Activated CD4-positive, alpha-beta T cell treated with anti-CD3 and anti-CD28 coated beads, Interleukin-2, amount 50 U/mL, for 16 hours (primary cell): ENCODE measurements at places on chromosomes 6 and 20.

DNA sequence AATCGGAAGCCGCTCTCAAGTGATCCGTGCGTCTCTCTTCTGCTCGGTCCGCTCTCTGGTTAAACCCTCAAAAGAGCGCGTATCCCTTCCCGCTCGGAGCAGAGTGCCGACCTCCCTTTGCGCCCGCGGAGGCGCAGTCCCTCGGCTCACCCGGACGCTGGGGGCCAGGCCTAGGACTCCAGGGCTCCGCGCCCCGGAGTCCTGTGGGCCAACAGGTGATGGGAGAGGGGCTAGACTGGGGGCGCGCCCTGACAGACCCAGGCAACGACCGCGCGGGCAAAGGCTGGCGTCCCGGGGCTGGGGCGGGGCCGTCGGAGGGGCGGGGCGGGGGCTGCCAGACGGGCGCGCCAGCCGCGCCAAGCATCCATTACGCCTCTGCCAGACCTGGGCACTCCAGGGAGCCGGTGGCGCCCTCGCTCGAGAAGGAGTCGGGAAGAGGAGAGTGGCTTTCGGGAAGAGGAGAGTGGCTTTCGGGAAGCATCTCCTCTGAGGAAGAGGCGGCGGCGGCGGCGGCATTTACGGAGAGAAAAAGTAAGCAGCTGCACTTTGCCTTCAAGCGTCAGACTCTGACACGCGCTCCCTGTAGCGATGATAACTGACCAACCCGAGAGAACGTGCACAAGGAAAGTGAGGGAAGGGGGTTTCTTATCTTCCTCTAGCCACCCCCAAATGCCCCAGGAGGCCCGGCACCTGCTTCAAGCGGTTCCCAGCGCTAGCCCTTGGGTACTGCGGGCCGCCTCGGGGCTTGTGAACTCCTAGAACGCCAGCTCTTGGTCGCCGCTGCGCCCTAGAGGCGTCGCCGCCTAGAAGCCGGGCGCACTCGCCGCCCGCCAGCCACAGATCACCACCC is 2.6 kb downstream of the EPHA7 start:
- no peak for DNase-seq

DNA sequence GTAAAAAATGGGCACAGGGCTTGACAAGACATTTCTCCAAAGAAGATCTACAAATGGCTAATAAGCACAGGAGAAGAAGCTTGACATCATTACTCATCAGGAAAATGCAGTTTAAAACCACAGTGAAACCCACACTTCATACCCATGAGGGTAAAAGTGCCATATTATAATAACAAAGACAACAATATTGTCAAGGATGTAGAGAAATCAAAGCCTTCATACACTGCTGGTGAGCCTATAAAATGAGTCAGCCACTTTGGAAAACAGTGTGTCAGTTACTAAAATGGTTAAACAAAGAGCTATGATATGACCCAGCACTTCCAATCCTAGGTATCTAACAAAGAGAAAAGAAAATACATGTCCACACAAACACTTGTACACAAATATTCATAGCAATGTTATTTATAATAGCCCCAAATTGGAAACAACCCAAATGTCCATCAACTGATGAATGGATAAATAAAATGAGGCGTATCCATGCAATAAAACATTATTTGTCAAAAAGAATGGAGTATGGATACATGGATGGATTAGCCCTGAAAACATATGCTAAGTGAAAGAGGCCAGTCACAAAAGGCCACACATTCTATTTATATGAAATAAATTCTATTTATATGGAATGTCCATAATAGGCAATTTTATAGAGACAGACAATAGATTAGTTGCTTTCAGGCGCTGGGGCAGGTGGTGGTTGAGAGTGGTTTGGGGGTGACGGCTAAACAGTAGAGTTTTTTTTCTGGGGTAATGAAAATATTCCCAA is 11.5 kb upstream of the IL20RA start:
- no peak for DNase-seq

DNA sequence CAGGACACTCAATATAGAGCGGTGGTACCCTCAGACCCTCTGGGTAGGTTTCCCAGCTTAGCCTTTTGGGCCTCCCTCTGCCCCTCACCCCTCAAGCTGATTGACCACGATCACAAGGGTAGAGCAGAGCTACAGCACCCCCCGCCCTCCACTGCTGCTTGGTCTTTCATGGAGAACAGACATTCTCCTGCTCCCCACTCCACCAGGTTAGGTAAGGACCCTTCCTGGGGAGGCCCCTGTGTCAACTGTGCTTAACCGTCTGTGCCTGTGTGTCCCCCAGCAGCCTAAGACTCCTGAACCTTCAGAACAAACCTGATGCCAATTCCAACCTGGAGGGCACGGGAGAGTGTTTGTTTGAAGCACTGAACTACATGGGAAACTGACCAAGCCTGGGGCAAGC is 11.8 kb downstream of the MYH7B start:
- no peak for DNase-seq

- no peak for DNase-seq
Observed at GRCh38 chr6:139588734-139589593, 214.5 kb upstream of the CITED2 start.

- DNase-seq: no peak
Observed at GRCh38 chr20:48163505-48163904, 378.2 kb upstream of the SULF2 start.

- no peak for DNase-seq
Observed at GRCh38 chr6:153966001-153966400, 73.0 kb upstream of the OPRM1 start.

DNA sequence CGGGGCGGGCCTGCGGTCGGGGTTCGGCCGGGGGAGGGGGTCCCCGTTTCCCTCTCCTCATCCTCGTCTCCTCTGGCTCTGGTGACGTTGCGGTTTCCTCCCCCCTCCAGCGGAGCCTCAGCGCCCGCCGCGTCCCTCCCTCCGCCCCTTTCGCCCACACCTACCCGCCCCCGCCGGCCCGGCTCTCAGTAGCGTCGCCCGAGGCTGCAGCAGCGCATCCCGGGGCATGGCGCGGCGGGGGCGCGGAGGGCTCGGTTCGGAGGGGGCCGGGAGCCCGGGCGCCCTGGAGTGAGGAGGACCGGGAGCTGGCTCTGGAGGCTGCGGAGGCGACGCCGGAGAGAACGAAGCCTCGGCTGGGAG is at the start of gene DSE:
TSS of gene DSE (plus strand) at position 188 of the 360 bp plus-strand sequence. CDS start 28,304 bp downstream, outside the sequence.
- DNase-seq: peak; percentile 57

DNA sequence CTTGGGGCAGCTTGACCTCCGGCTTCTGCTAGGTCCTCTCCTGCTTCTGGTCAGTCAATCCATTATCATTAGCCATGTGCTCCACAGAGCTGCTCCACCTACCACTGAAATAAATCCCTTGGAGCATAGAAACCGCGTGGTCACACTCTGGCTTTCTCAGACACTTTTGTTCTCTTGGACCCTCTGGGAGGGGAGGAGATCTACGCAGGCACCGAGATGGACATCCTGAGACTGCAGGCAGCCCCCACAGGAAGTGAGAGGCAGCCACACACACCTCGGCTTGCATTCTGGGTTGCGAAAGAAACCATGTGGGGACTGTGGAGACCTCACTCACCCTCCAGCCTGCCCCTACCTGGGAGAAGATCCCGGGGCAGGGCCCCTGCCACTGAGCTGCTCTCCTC is 79.5 kb downstream of the FYN start:
- peak; percentile 80 for DNase-seq

DNA sequence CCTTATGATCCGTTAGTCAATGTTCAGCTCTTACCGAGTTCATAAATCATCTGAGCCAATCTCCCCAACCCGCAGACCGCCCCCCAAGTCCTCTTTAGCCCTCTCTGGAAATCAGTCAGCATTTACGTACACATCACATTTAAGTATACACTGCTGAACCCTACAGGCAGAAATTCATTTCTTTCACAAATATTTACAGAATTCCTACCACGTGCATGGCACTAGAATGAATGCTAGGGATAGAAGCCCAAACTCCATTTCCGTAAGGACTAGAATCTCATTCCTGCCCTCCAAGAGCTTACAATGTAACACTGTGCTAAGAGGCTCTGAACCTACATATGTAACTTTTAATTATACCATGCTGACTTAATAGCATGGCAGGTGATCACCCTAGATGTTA is 1.8 kb downstream of the OSER1 start:
- DNase-seq: no peak

DNA sequence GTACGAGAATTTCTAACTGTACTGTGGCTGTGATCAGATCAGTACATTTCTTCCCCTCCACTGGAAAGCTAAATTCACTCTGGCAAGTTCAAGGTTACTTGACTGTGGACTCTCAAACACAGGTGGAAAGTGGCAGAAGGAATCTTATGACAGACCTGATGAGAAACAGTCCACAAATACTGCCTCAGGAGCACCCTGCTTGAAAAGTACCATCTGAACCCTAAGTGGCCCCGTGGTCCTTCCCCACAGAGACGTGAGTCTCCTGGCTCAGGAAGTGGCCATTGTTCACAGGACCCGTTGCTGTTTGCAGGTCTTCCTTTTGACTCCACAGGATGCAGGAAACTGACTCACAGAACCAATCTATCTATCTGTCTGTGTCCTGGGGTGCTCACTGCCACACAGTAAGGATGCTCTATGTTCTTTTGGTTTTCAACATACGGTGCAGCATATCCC is 47.5 kb upstream of the NHSL1 start:
- DNase-seq: peak; percentile 63

DNA sequence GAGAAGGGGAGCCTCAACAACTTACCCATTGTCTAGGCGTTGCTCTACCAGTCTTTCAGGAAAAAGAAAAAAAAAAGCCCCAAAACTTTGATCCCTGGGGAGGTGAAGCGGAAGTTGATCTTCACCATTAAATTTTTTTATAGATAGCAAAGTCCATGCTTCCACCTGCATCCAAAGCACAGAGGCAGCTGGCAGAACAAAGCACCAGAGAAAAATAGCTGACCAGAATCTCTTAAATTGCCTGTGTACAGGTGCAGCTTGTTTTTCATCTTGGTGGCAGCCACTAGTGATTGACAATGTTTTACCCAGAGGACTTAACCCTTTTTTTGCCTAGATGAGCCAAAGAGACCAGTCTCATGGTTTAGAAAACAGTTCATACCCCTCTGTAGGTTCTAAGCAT is 86.0 kb downstream of the MYB start:
- DNase-seq: no peak

DNA sequence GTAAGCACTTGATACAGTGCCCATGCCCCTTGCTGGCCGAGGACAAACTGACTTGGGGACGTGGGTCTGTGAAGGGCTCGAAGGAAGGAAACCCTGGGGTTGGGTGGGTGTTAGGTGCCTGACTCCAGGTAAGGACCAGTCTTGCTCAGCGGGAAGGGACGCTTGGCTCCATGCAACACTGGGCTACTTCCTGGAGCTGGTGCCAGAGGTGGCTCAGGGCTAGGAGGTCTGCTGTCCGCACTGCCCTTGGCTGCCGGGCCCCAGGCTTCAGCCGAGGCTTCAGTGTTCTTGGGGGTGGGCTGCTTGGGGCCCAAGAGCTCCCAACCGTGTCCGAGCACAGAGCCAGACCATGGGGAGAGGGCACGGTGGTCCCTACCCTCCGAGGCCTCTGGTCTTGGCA is 5.3 kb downstream of the GATA5 start:
- no peak for DNase-seq

GRCh38 chr20:8399947-8400346 is 267.9 kb downstream of the PLCB1 start:
- peak; percentile 51 for DNase-seq

DNA sequence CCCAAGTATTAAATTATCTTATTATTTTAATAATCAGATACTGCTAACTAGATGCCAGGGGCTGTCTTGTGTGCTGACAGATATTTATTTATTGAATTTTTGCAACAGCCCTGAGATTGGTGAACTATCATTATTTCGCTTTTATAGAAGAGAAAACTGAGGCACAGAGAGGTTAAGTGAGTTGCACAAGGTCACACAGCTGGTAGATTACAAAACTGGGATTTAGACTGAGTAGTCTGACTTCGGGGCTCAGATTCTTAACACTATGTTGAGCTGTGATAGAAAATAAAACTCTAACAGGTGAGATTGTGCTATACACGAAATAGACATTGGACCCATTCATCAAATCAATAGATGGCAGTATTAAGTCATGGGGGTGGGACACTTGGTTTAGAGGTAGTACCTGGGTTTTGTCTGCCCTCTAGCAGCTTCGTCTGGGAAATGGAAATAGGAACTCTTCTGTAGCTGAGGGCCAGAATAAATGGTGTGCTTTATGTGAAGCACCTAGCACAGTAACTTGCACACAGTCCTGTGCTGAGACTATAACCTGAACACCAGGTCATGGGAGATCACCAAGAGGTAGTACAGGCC is 113.4 kb downstream of the B3GAT2 start:
- DNase-seq: no peak

DNA sequence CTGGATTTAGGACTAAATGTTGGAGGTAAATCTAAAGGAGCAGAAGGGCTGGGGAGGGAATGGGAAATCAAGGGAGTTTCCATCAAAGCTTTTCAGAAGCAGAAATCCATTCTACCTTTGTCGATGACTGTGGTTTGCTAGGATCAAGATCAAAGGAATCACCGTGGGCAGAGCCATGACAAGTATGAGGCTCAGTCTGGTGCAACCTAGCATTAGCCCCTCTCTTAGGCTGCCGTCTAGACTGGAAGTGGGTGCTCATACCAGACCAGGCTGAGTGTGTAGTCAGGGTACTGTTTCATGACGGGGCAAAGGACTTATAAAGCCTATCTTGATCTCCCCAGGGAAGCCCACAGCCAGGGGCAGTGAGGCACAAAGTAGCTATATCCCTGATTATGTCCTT is 120.5 kb downstream of the BMP2 start:
- no peak for DNase-seq

DNA sequence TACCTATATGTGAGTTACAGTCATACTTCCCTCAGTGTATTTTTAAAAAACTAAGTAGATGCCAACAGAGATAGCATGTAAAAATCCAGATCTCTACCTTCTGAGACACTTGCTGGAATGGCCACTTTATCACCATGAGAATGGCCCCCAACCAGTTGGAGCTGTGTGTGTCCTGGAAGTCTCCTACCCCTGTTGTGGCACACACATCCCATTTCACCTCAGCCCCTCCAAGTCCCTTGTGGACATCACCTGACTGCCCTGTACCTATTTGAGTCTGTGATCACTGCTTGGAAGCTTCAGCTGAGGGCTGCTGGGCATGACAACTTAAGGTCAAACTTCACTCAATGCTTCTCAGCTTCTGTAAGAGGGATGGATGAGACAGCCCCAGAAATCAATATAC is 24.1 kb downstream of the MOCS1 start:
- no peak for DNase-seq

GRCh38 chr6:89495961-89496535 is 63.1 kb downstream of the ANKRD6 start:
- DNase-seq: no peak

DNA sequence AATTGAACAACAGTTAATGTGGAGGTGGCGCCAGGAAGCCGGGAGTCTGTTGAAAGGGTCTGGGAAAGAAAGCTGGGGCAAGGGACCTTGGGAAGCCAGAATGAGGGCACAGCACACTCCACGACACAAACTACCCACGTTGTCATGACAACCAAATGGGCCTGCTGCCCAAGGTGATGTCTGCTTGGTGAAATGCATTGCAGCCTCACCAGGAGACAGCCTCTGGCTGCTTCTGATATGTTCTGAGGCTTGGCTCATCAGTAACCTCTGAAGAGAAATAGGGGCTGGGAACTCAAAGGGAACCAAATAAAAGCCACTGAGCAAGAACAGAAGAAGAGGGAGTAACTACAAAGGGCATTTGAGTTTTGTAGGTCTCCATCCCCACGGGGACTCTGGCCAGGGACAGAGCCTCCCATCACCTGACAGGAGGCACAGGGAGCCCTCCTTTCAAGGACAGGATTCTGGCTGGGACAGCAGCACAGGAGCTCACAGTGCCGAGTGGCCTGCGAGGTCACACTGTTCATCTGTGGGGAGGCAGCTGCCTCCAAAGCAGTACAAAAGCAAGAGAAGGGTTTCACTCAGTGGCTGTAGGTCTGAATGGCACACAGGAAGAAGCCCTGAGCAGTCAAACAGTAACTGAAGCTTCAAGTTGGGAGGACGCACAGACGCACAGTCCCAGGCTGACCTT is 44.6 kb upstream of the KCNK16 start:
- no peak for DNase-seq

GRCh38 chr6:158516098-158516497 is 43.8 kb upstream of the TMEM181 start:
- DNase-seq: no peak
